ENCODE measurements at places on chromosomes 11 and 22. TPM values are rescaled to one million over a fixed set of nuclear protein-coding genes. Genes with fewer than 3 reads are reported as not detected.

The PATE2 gene
- 0.68 TPM for total RNA-seq

GRCh38 chr11:86162239-86162638 lies 82.3 kb upstream of the EED start:
- H3K27ac ChIP-seq, result peak overlapping the region; percentile 74
- peaks cover 43% of the 10 kb centered on the region for H3K4me1 ChIP-seq
- no peak overlapping the region for H3K4me3 ChIP-seq
- H3K27me3 ChIP-seq, result no peaks in the 10 kb centered on the region
- no peaks in the 10 kb centered on the region for H3K36me3 ChIP-seq
- peak; percentile 91 for DNase-seq

The SLC25A17 gene
- 10.2 TPM for total RNA-seq

DNA sequence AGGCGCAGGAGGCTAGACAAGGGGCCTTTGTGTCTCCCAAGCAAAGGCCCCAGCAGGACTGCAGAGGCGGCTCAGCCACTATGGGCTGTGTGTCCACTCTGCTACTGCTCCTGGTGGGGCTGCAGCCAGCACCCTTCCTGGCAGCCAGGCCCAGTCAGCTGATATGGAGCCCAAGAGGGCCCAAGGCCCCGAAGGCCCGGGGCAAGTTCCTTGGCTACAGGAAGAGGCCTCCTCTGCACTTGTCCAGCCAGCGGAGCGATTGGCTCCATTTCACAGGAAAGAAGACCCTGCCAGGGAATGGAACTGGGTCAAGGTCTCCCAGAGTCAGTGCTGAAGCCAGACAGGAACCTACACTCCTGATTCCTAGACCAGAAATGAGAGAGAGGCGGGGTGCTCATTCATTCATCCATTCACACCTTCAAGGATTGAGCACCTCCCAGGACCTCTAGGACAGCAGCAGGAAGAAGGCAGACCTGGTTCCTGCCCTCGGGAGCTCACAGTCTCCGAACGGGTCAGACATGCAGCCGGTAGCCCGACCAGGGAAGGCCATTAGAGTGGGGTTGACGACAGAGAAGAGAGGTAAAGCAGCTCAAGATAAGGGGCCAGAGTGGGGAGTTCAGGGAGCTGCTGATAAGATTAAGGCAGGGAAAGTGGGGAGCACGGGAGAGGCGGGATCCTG lies 811 bp upstream of the P2RY2 start:
- peaks cover 13% of the 10 kb centered on the region for H3K4me1 ChIP-seq
- peak; percentile 62 for DNase-seq
- peaks cover 21% of the 10 kb centered on the region for H3K27me3 ChIP-seq
- H3K36me3 ChIP-seq, result no peaks in the 10 kb centered on the region

The AMPD3 gene
- 4.6 TPM for total RNA-seq

- no peaks in the 10 kb centered on the region for H3K36me3 ChIP-seq
- H3K27ac ChIP-seq, result no peak overlapping the region
- H3K27me3 ChIP-seq, result no peaks in the 10 kb centered on the region
- H3K4me1 ChIP-seq, result no peaks in the 10 kb centered on the region
- DNase-seq, result no peak
Measured at GRCh38 chr11:32053151-32053888, 37.6 kb upstream of the RCN1 start.

DNA sequence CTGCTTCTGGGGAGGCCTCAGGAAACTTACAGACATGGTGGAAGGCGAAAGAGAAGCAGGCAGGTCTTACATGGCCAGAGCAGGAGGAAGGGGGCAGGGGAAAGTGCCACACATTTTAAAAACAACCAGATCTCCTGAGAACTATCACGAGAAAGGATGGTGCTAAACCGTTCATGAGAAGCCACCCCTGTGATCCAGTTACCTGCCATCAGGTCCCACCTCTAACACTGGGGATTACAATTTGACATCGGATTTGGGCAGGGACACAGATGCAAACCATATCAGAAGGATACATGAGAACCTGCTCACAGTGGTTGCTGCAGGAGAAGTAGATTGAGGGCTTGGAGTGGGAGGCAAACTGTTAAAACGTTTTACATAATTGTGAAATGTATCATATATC lies 152.2 kb downstream of the ADAMTS15 start:
- H3K27me3 ChIP-seq, result no peaks in the 10 kb centered on the region
- no peaks in the 10 kb centered on the region for H3K36me3 ChIP-seq
- H3K27ac ChIP-seq, result peak overlapping the region; percentile 75
- no peak for DNase-seq

The LRRN4CL gene
- total RNA-seq, result 30.5 TPM

DNA sequence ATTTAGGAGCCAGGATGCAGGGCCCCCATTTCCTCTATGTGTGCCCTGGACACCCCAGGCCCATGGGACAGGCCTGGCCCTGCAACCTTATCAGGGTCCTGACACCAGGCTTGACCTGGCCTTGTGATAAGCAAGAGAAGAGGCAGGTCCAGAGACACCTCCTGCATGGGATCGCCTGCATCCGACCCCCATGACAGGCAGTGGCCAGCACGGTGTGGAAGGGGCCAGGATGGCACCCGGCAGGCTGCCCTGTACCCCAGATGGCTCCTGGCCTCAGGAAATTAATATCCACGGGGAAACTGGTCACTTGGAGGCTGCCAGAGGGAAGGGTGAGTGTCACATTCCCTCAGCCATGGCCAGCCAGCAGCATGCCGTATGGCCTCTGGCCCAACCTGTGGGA lies 6.8 kb downstream of the KRTAP5-9 start:
- no peak overlapping the region for H3K4me3 ChIP-seq
- no peaks in the 10 kb centered on the region for H3K27me3 ChIP-seq
- no peak overlapping the region for H3K27ac ChIP-seq
- no peaks in the 10 kb centered on the region for H3K4me1 ChIP-seq

GRCh38 chr11:48025984-48026340 lies 45.6 kb downstream of the PTPRJ start:
- DNase-seq, result no peak
- peaks cover 20% of the 10 kb centered on the region for H3K4me1 ChIP-seq
- H3K36me3 ChIP-seq, result no peaks in the 10 kb centered on the region
- no peak overlapping the region for H3K4me3 ChIP-seq

The MAJIN gene
- not detected for total RNA-seq

The PELI3 gene
- 24.8 TPM for total RNA-seq

The OR2AG1 gene
- not detected for total RNA-seq
